ENCODE measurements at places on chromosomes 3 and 15.

DNA sequence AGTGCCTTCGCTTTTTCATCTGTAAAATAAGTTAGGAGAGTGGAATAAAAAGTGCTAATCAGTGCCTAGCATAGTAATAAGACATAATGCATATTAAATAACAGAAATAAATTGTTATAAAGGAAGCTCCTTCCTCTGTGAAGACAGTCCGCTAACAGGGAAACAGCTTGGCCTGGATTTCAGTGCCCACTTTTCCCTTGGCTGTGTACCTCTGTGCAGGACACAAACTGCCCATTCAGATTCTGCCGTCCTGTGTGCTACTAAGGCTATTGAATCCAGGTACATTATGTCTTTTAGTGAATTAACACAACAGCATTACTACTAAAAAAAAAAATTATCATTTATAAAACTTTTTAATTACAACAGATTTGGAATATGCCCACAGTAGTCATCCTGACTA lies 90.7 kb downstream of the TBL1XR1 start:
- peaks cover 7% of the 10 kb centered on the region for H3K36me3 ChIP-seq
- DNase-seq: no peak

DNA sequence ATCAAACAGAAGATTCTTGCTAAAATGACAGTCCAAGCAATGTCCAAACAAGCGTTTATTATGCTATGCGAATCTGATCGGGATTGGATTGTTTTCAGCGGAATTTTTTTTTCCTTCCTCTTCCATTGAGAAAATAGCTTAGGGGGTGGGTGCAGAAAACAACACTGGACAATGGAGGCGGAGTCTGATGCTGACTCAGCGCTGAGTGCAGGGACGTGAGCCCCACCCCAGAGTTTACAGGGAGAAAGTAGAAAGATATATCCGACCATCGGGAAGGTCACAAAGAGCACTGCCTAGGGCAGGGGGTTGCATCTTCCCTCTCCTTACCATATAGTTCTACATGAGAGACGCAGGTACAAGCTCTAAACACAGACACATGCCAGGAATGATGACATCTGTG lies 117.0 kb downstream of the FOXP1 start:
- H3K27me3 ChIP-seq: no peaks in the 10 kb centered on the region
- DNase-seq: no peak
- no peak overlapping the region for H3K4me3 ChIP-seq
- peaks cover 47% of the 10 kb centered on the region for H3K36me3 ChIP-seq
- peaks cover 79% of the 10 kb centered on the region for H3K4me1 ChIP-seq

DNA sequence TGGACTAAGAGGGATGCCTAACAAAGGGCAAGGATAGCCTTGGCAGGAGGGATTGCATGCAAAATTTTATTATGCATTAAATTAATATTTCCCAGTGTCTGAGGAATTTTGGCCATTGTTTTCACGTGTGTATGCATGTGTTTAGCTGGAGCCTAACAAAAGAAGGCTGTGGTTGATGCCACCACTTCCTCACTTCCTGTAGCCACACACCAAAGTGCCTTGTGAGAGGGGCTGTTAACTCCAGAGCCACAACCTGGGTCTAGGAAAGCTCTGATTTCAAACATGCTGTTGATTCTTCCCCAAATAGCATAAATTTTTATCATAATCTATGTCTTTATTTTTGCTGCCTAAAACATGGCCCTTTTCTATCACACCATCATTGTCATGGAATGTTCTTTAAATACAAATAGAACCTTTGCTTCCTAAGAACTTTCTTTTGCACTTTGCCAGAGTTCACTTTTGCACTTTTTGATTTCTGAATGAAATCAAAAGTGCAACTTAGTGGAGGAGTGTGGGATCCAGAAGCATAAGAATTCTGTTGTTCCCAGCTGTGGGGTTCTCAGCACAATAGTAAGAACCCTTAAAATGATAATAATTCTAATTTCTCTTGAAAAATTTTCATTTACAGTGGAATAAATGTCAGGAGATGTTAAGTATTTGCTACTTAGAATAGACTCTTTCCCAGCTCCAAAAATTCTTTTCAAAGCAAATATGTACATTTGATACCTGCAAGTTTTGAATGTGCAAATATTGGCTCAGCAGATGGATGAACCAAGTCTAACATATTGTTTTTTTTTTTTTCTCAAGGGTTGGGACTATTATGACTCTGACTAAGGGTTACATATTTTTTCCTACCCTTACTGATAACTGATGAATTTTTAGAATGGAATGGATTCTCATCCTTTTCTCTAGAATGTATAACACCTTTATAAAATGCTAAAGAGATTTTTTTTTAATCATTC lies 35.6 kb upstream of the SPTSSB start:
- H3K4me3 ChIP-seq: no peak overlapping the region
- no peaks in the 10 kb centered on the region for H3K27me3 ChIP-seq
- no peak for DNase-seq
- no peaks in the 10 kb centered on the region for H3K36me3 ChIP-seq
- H3K4me1 ChIP-seq: peaks cover 22% of the 10 kb centered on the region

GRCh38 chr3:46361408-46362283 lies 7.7 kb downstream of the CCR2 start:
- no peaks in the 10 kb centered on the region for H3K36me3 ChIP-seq
- peaks cover 45% of the 10 kb centered on the region for H3K27me3 ChIP-seq
- peaks cover 58% of the 10 kb centered on the region for H3K4me1 ChIP-seq
- no peak overlapping the region for H3K4me3 ChIP-seq
- no peak for DNase-seq

DNA sequence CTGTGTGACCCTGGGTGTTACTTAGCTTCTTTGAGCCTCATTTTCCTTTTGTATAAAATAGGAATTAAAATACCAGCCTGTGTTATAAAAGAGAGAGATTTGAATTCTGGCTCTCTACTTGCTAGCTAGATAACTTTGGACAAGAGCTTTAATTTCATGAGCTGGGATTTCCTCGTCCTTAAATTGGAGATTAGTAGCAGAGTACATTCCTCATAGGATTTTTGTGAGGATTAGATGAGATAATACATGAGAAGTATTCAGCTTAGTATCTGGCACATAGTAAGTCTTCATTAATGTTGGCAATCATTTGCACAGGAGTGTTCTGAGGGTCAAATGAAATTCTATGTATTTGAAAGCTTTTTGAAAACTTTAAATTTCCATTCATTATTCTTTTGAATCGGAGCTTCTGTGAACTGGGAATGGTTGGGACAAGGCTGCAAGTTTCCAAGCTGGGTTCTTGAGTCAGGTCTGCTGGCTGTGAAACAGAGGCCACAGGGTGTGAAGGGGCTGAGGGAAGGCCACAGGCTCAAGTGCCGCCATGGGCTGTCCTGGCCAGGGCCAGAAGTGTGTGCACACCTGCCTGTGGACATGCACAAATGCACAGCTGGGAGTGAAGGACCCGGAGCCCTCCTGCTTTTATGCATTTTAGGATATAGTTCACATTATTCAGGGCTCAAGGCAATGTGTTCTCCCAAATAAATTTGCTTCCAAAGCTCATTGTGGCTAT lies 17.2 kb downstream of the ALPK3 start:
- H3K4me1 ChIP-seq: no peaks in the 10 kb centered on the region
- H3K4me3 ChIP-seq: no peak overlapping the region
- no peaks in the 10 kb centered on the region for H3K36me3 ChIP-seq
- H3K27ac ChIP-seq: no peak overlapping the region
- no peaks in the 10 kb centered on the region for H3K27me3 ChIP-seq

DNA sequence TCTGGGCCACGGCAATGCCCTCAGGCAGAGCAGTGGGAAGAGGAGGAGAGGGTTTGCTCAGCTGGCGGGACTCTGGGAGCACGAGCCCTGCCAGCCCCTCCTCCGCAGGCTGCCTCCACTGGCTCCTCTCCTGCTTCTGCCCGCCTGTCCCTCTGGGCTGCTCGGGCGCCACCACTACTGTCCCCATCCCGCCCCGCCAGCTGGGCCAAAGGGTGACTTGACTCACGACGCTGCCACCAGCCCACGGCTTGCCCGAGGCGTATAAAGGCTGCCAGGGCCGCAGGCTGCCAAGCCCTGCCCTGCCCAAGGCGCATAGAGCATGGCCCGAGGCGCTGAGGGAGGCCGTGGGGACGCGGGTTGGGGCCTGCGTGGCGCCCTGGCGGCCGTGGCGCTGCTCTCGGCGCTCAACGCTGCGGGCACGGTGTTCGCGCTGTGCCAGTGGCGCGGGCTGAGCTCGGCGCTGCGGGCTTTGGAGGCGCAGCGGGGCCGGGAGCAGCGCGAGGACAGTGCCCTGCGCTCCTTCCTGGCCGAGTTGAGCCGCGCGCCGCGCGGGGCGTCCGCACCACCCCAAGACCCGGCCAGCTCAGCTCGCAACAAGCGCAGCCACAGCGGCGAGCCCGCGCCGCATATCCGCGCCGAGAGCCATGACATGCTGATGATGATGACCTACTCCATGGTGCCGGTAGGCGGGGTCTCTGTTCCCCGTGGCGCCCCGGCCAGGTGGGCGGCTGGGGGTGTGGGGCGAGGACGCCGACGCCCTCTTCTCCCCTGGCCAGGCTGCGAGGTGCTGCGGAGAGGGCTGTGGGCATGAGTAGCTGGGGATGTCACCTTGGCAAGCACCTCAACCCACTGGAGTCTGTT lies at the start of gene GLDN:
Gene GLDN, plus strand, starts transcription at position 290 of the 861 bp plus-strand sequence. Its CDS starts 30 bp downstream, at position 320.
- H3K36me3 ChIP-seq: no peaks in the 10 kb centered on the region
- DNase-seq: no peak
- no peak within 1 kb of the TSS for H3K27ac ChIP-seq
- H3K4me1 ChIP-seq: no peaks in the 10 kb centered on the region

- no peak for DNase-seq
- H3K27ac ChIP-seq: no peak overlapping the region
- no peak overlapping the region for H3K4me3 ChIP-seq
- H3K4me1 ChIP-seq: no peaks in the 10 kb centered on the region
- H3K27me3 ChIP-seq: no peaks in the 10 kb centered on the region
These were observed 31.9 kb downstream of the SEC61A1 start for GRCh38 chr3:128083980-128084674.

GRCh38 chr15:40092256-40092978 lies 16.3 kb downstream of the BMF start:
- no peak overlapping the region for H3K27ac ChIP-seq
- DNase-seq: no peak
- no peak overlapping the region for H3K4me3 ChIP-seq
- H3K4me1 ChIP-seq: peaks cover 29% of the 10 kb centered on the region

DNA sequence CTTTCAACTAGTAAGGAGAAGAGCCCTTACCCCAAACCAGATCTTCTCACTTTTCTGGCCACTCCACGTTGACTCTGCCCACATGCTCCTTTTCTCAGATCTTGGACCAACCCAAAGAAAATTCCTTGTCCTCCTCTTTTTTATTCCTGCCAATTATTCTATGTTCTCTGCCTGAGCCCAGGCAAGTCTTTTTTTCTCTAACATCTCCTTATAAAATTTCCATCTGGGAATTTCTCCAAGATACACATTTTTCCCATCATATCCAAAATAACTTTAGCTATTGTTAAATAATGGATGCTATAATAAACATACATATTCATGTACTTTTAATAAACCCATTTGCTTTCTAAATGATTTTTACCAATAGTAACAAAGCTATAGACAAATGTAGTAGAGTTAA lies 726.0 kb upstream of the ZNF385D start:
- no peaks in the 10 kb centered on the region for H3K27me3 ChIP-seq
- no peaks in the 10 kb centered on the region for H3K4me1 ChIP-seq
- H3K36me3 ChIP-seq: no peaks in the 10 kb centered on the region
- no peak for DNase-seq
- H3K4me3 ChIP-seq: no peak overlapping the region

GRCh38 chr3:40024526-40024925 lies 215.1 kb downstream of the MYRIP start:
- DNase-seq: no peak
- no peaks in the 10 kb centered on the region for H3K36me3 ChIP-seq
- H3K27me3 ChIP-seq: peaks cover 12% of the 10 kb centered on the region
- no peak overlapping the region for H3K27ac ChIP-seq
- H3K4me3 ChIP-seq: no peak overlapping the region

- no peak for DNase-seq
- no peak overlapping the region for H3K27ac ChIP-seq
- no peaks in the 10 kb centered on the region for H3K27me3 ChIP-seq
- H3K4me1 ChIP-seq: no peaks in the 10 kb centered on the region
These were observed 789.8 kb downstream of the TUSC7 start for GRCh38 chr3:117499189-117499870.
